Activated naive CD4-positive, alpha-beta T cell (primary cell): ENCODE measurements at places on chromosomes 7 and 10.

DNA sequence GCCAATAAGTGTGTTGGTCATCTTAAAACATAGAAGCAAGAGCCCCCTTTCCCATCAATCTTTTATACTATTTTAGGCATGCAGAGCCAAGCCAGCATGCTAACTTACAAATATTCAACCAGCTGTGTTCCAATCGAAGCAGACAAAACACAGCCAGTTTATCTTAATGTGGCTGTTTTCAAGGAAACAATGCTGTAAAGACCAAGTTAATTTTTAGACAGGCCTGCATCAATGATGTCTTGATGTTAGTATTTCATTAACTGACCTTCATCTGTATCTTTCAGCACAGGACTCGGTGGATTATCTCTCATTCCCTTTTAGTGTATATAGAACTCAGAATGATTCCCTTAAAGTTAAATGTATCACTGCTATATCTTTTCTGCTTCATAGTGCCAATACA lies 262.0 kb upstream of the ZWINT start:
- no peak for DNase-seq

GRCh38 chr10:17648243-17649035 lies 4.5 kb downstream of the STAM start:
- no peak for DNase-seq

- DNase-seq, result no peak
Measured at GRCh38 chr7:114364151-114364550, 50.5 kb upstream of the FOXP2 start.

DNA sequence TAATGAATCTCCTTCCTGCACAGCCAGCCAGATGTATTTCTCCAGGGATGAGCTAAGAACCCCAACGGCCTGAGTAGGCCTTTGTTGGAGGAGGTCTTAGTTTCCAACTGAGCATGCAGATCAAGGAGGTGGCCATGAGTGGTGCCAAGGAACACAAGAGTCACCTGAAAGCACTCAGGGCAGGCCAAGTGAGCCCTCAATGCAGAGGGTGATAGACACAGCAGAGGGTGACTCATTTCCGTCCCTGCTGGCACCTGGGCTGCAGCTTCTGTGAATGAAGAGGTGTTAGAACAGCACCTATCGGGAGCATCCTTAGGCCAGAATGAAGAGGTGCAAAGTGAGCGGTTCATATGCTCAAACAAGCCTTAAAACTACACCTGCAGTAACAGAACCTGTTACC lies 211.8 kb downstream of the FRMD4A start:
- no peak for DNase-seq

DNA sequence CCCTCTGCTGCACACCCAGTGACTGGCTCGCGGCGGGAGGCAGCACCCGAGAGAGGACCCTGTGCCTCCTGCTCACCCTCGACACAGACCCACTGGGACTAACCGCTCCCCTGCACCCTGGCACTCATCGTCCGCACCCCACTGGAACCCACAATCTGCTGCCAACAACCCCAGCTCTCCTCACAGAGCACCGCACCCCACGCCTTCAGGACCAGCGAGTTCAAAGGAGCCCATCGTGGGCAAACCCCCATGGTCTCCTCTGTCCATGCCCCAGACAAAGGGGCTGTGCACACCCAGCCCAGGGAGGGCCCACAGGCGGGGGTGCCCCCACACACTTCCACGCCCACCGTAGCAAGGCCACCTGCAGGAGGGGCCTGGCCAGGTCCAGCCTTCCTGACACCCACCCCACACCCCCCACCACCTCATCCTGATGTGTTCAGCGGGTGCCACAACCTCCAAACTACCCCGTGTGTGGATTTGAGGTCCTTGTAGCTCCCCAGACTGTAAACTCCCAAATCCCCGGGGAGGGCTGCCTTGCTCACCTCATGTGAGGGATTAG lies 14.0 kb downstream of the RASGEF1A start:
- no peak for DNase-seq

GRCh38 chr7:28551331-28551730 lies 139.0 kb downstream of the CREB5 start:
- DNase-seq, result no peak

DNA sequence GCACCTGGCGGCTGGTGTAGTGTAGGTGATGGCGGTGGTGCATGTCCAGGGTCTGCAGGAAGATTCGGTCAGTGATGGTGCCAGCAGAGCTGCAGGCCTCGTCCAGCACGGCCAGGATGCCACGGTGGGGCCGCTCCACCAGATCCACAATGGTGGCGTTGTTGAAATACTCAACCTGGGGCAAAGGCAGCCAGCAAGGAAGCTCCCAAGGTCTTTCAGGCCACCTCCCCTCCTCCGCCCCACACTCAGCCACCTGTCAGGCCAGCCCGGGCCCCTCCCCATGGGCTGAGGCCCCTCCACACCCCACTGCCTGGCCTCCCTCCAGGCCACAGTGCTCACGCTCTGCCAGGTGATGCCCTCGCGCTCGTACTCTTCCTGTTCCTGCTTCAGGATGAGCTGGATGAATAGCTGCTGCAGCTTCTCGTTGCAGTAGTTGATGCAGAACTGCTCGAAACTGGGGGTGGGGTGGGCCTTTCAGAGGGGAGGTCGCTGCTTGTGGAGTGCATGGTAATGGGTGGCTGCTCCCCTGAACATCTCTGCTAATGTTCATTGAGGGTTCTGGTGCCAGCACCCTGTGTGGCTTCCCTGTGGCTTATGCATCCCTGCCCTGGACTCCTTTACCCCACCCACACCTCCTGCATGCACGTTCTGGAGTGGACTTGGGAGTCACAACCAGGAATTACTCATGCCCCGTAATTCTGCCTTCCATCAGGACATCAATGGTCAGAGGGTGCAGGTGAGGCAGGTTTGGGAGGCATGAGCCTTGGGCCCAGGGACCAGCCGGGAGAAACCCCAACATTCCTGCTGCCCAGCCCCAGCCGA lies 8.9 kb downstream of the MYO1G start:
- DNase-seq, result no peak

DNA sequence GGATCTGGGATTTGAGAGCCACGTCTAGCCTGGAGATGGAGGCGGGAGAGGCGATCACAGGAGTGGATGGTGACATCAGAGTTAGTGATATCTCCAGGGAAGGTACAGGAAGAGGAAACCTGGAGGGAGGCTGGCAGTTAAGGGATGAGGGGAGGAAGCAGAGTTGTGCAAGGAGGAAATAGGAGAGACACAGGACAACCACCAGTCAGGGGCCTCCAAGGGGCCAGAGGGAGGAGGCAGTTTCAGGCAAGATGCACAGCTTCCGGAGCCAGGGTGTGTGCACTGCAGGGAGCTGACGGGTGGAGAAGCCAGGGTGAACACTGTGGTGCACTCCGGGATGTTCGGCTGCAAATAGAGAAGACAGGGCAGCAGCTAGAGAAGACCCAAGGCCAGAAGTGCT lies 141.2 kb downstream of the GLI3 start:
- no peak for DNase-seq

DNA sequence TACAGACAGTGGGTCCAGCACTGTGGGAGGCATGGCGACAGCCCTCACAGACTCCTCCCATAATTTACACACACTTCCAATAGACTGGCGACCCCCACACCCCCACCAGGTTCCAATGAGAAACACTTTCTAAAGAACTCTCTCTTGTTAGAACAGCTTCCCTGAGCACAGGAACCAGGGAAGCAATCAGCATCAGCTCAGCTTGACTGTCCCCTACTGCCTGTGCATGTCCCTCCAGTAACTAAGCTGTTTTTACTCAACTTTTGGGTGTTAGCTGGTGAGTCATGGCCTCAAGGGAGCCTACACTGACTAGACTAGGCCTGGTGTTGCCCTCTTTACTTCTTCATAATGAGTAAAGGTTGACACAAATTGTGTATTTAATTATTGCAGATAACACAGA lies 32.6 kb upstream of the HERPUD2 start:
- DNase-seq, result no peak

GRCh38 chr7:12590559-12590958 lies 20.0 kb downstream of the SCIN start:
- no peak for DNase-seq
